Fibroblast of the aortic adventitia (primary cell): ENCODE measurements at places on chromosomes 11 and 22. TPM values are rescaled to one million over a fixed set of nuclear protein-coding genes. Genes with fewer than 3 reads are reported as not detected.

DNA sequence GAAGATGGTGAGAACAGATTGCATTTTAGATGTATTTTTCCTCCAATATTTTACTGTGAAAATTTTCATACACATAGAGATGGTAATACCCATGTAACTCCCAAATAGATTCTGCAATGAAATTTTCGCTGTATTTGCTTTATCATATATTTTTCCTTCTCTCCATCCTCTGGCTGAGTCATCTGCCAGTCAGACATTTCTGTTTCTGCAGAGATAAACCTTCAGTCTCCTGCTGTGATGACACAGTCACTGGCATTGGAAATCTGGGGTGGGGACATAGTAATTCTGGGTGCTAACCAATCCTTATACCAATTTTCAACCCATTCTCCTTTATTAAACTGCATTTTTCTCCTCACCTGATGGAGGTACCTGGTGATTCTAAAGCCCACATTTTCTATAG is 33.7 kb downstream of the SVIP start:
- DNase-seq, result no peak

DNA sequence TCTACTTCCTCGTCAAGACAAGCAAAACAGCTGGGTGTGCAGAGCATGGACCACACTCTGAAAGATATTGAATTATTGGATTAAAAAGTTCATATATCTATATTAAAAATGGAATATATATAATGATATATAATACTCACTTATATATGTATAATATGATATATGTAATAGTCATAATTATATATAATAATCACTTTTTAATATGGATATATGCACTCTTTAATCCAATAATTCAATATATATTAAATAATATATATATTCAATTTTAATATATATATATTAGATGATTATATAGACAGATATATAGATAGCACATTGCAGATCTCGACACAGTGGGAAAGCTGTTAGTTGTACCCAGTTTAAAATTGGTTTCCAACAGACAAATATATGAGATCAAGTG is 182.1 kb upstream of the CARD18 start:
- DNase-seq, result no peak

DNA sequence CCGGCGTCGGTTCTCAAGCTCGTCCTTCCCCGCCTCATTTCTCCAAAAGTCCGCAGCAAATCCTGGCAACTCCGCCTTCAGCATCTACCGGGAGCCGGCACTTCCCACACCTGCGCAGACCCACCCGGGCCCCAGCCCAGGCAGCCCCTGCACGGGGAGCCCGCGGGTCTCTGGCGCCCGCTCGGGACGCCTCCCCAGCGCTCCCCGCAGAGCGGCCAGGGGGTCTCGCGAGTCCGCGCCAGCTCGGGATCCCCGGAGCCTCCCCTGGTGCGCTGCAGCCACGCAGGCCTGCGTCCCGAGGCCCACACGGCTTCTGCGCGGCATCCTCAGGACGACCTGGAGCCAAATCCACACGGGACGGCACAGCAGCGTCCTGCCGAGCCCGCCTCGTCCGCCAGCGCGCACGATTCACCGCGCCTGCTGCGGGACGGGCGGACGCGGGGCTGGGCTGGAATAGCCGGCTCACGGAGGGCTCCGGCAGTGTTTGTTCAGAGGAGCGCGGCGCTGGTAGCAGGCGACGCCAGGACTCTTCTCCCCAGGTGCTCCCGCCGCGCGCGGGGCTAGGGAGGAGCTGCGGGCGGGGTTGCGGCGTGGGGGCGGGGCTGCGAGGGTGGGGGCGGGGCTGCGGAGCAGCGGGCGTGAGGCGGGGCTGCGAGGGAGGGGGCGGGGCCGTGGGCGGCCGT is 816 bp upstream of the PHRF1 start:
- DNase-seq, result no peak

The SCGB1A1 gene
- not detected in 2 replicates for total RNA-seq

GRCh38 chr11:134372961-134373360 is 39.1 kb downstream of the B3GAT1 start:
- no peak for DNase-seq

The SH3BP1 gene
- total RNA-seq, result 1.8 and 4.6 TPM in 2 replicates

GRCh38 chr11:7846003-7846402 is 49.3 kb upstream of the OR5P2 start:
- DNase-seq, result no peak

DNA sequence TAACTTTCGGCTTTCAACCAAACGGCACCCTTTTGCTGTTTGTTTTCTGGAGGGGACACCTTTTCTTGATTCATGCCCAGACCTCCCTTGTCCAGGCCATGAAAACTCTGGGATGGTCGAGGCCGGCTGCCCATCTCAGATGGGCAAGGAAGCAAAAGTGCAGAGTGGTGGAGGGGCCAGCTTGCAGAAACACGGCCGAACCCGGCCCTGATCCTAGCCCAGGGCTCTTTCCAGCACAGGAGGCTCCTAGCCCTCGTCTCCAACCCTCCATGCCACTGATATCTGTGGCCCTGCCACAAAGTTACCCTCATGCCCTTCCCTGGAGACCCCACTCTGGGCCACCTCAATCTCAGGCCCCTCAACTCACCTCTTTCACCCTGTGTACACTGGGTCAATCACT is 18.9 kb upstream of the SLC22A12 start:
- DNase-seq, result no peak

DNA sequence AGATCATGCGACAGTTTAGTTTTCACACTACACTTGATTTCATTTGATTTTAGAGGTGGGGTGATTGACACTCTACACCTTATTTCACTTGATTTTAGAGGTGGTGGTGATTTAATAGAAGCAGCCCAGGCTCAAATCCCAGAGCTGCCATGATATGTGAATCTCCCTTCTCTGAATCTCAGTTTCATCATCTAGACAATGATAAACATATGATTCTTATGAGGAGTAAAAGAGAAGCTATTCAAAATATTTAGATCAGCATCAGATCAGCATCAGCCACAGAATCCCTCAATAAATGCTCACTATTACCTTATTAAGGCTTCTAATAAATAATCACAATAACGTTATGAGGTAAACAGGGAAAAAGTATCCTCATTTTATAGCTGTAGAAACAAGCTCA is 98.8 kb downstream of the MSANTD4 start:
- DNase-seq, result no peak

GRCh38 chr11:58330861-58331260 is 28.0 kb downstream of the OR5B17 start:
- DNase-seq, result peak; percentile 14

GRCh38 chr11:91497847-91498246 is 726.8 kb upstream of the FAT3 start:
- DNase-seq, result no peak

GRCh38 chr11:115363921-115364320 is 140.3 kb downstream of the CADM1 start:
- no peak for DNase-seq
